ENCODE measurements at places on chromosomes 16 and 17.

GRCh38 chr17:39676198-39676819, 8.1 kb downstream of the PNMT start:
- DNase-seq = no peak

DNA sequence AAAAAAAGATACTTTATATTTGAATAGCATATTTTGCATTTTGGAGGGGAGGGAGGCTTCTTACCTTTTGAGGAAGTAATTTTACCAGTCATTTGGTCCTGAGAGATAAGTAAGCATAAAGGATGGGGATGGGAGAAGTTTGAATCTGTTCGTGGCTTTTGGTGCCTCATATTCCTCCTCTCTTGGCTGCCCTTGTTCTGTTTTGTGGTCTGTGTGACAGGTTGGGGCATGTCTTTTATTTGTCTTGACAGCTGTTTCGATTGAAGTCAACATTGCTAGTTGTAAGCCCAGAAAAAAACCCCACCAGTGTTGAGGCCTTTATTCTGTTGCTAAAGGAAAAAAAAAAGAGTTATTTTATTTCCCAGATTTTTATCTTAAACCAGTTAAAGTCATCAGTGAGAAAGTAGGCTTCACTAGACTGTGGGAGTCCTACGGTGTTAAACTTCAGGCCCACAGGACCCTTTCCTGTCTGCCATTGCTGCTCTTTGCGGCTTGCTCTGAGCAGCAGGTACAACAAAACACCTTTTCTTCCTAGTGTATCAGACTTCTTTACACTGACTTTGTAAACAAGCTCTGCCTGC, 11.4 kb downstream of the SLC7A6 start:
- DNase-seq = no peak

GRCh38 chr17:80151333-80151732, 4.4 kb upstream of the EIF4A3 start:
- DNase-seq = no peak

- no peak for DNase-seq
Observed at GRCh38 chr16:67548265-67549126, 13.8 kb upstream of the CTCF start.

- no peak for DNase-seq
Observed at GRCh38 chr17:65541453-65541852, 20.0 kb downstream of the AXIN2 start.

- no peak for DNase-seq
Observed at GRCh38 chr17:8051831-8052230, 13.0 kb downstream of the ALOX15B start.

DNA sequence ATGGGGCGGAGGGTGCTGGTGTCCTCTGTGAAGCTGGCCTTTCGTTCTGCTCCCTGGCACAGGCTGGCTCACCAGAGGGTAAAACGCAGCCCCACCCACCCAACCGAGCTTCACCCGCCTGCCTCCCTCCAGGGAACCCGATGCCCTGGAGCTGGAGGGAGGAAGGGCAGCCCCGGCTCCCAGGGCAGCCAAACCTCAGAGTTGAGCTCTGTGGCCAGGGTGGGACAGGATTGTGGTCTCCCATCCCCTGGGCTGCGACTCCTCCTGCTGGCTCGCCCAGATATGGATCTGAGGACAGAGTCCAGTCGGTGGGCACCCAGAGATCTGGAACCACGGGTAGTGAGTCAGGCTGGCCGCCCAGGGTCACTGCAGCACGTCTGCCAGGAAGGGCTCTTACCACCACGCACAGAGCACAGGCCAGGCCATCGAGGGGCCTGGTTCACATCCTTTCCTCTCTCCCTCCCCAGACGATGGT, 42.6 kb upstream of the CHMP6 start:
- DNase-seq = no peak

GRCh38 chr17:57707892-57708291, 37.2 kb downstream of the CCDC182 start:
- peak; percentile 62 for DNase-seq

- DNase-seq = no peak
Observed at GRCh38 chr17:80107231-80108021, 6.0 kb downstream of the GAA start.

DNA sequence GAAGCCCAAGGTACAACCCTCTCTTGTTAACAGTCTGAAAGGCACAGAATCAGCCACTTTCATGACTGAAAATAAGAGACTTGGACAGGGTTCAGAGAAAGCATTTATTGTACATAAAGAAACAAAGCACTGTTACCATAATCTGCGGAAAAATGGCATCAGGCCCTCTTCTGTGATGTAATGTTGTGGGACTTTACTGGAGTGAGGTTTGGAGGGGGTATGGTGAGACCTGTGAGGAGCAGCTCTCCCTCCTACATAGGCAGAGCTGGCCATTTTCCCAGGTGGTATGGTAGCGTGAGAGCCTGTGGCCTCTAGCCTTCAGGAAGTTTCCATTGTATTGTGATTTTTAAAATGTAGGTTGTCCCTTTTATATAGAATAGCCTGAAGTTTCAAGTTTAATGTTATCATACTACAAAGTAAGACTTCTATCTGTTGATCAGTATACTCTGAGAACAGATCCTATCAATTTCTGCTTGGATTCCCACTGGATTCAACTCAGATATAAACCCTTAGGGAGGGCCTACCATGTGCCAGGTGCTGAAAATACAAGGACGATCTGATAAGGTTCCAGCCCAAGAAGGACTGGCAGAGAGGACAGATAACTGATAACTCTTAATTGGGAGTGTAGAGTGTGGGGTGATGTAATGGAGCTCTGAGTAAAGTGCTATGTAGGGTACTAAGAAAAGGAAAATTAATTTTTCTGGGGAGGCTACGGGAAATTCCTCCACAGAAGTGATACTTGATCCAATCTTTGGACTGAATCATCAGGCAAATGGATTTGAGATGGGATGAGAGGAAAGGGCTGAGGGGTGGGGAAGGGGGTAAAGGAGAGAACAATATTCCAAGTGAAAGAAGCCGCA, 4.1 kb upstream of the YPEL2 start:
- DNase-seq = no peak

DNA sequence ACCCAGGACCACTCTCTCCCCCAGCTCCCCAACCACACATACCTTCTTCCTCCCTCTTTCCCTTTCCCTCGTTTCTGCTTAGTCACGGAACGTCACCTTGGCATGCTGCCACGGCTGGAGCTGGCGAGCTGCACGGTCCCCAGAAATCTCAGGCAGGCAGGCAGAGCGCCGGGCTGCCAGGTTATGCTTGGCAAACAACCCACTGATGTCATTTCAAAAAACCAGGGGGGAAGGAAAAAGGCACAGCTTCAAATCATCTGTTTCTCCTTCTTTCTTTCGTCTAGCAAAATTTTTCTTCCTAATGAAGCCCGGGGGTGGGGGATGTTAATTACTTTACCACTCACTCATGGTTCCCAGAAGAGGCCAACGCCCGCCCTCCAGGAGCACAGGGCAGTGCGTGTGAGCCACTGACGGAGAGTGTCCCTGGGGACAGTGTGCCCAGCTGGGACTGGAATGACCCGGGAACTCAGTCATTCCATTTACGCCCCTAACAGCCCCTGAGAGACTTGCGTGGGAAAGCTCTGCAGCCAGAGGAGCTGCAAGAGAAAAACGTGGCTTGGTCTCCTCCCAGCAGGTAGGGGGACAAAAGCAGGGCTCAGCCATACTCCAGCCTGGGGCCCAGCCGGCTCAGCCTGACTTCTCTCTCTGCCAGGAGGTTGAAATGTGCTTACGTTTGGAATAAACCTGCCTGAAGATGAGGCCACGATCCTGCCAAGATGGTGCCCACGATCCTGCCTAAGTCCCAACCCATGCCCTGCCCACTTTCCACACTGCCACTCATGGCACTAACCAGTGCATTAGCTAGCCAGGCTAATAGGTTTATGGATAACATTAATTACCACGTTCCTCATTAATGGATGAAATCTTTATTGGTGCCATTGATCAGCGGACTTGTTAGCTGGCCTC, 198.9 kb downstream of the ZFHX3 start:
- DNase-seq = peak; percentile 53

DNA sequence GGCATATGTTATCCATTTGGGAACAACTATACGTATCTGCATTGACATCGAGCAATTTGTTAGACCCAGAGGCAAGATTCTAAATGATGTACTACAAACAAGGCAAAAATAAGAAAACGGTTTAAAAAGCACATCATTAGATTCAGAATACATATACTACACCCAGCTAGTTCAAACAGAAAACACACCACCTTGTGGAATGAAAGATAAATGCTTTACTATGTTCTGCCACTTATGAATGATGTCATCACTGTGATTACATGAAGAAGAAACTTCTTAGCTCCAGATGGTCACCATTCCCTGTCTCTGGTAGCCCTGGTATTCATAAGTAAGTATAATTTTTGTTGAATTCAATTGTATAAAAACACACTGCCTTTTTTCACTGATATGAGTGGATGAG, 7.8 kb downstream of the NACA2 start:
- DNase-seq = no peak

DNA sequence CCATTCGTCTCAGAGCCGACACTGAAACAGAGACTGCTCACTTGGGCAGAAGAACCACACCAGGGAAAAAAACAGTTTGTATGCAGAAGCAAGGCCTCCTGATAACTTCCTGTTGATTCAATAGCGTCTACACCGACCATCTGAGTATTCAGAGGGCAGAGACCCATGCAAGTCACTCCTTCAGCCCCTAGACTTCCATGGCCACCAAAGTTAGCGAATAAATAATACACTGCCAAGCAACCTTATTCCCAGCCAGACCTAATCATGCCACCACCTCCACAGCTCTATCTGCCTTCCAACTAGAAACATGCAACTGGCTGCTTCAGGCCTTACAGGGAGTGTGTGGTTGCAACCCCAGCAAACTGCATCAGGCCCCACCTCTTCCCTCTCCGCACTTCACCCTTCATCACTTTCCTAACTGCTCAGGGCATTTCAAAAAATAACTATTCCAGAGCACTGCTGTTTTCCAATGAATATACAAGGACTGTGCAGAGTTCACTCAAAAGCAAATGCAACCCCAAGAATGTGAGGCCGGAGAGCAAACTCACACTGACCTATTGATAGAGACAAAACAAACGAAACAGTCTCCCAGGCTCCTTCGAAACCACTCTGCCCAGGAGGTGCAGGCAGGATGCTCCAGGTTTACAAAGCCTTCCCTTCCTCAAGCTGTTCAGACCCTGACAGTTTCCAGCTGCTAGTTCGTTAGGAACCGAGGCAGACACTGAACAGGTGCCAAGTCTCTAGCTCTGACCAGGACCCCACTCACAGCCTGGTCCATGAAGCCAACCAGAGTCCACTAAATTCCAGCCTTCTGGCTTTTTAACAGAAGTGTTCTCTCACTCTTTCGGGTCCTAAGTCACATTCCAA, 3.6 kb downstream of the USP7 start:
- DNase-seq = peak; percentile 43

DNA sequence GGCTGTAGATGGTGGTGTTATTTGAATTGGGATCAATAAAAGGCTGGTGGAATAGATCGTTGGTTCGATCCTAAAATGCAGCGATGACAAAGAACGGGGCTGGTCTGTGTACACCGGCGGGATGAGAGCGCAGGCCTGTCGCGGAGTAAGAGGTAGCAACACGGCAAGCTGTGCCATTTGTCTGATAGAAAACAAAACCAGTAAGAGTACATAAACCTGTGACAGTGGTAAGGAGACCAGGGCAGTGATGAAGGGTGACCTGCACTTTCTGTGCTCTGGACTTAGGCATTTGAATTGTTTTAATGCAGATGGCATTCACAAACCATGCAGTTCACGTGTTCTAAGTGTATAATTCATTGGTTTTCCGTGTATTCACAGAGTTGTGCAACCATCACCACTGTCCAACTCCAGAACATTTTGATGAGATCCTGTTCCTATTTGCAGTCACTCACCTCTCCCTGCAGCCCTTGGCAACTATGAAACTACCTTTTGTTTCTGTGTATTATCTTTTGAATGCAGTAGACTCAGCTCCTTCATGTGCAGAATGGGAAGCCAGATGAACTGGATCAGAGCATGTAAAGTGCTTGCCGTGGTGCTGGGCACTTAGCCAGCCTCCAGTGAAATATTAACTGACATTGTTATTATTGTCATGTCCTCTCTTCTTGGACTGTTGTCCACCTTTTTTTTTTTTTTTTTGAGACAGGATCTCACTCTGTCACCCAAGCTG, 286.1 kb downstream of the SNX29 start:
- no peak for DNase-seq

DNA sequence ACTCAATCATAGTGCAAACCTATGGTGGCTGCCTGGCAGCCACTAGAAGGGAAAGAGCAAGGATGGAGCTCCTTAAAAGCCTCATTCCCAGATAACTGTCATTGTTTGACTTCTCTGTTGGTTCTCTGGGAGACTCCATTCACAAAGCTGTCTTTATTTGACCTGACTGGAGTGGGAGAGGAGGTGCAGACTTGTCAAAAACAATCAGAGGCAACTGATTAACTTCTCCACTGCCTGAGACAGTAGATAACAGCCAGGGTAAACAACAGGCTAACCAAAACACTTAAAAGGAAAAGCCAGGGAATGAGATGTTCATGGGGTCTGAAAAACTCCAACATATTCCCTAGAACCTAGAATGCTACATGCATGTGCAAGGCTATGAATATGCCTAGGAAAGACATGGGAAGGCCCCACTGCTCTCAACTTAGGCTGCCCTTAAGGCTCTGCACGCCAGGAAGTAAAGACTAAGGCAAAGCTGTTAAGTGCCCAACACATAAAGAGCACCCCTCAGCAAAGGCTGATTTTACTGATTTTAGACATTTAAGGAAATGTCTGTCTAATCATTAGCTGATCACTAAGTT, 82.0 kb downstream of the TTC19 start:
- DNase-seq = no peak

DNA sequence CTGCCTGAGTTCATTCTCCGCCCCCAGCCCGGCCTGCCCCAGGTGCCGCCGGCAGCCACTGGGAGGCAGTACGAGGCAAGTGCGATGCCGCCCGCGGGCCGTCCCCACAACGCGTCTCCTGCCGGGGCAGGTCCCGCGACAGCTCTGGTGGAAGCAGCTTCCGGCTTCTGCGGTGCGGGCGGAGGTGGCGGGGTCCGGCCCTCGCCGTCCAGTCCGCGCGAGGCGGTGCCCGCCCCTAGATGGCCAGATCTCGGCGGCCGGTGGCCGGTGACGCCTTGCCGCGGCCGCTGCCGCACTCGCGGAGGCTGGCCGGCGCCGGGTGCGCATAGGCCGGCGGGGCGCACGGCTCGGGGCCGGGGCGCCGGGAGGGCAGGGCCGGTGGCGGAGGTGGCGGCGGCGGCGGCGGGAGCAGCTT, 1.8 kb downstream of the GJD3 start:
- peak; percentile 87 for DNase-seq

DNA sequence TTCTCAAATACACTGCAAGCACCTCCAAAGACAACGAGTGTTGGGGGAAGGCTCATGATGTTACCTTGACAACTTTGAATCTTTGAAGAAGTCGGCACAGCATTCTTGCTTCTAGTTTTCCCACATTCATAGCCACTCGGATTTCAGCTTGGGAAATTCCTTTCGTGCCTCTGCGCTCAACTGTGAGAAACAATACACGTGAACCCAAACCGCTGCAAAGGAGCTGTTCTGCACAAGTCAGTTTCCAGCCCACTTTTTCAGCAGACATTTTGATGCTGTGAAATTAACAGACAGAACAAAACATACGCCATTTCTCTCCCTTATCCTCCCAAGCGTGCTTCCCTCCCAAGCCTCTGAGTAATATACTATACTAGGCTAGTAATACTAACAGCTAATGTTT, 41.2 kb downstream of the GTF3C1 start:
- DNase-seq = no peak
